ENCODE measurements at places on chromosomes 4 and X.

DNA sequence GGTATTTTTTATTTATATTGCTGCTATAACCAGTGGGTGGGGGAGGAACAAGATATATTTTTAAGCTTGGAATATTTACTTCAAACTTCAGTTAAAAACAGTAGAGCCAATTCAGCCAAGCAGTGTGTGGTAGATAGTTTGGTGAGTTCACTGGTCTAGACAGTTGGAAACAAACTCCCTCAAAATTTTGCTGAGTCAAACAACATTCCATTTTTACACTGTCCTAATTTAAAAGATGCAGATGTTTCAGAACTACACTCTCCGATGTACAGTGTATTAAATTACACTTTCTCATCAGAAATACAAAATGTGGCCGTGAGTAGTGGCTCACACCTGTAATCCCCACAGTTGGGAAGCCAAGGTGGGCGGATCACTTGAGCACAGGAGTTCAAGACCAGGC, 23.3 kb downstream of the PRKX start:
- DNase-seq = no peak

DNA sequence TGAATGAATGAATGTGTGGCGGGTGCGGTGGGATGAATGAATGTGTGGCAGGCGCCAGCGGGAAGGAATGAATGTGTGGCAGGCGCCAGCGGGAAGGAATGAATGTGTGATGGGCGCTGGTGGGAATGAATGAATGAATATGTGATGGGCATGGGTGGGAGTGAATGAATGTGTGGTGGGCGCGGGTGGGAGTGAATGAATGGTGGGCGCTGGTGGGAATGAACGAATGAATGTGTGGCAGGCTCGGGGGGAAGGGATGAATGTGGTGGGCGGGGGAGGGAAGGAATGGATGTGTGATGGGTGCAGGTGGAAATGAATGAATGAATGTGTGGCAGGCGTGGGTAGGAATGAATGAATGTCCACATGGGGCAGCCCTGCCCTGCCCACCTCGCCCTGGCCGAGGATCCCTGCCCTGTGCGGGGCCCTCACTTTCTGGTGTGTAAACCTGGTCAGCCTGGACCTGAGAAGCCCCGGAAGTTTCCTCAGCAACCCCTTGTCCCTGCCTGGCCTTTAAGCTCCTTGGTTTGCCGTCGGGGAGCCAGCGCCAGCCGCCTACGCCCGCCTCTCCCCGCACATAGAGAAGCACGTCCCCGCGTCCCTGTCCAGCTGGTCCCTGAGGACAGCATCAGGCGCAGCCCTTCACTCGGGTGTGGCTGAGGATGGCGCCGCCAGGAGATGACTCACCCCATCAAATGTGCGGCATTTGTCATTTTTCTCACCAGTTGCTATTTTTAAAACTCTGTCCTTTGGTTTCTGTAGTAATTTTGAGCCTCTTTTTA, 112.8 kb upstream of the LRPAP1 start:
- no peak for DNase-seq

- DNase-seq = no peak
Measured at GRCh38 chr4:85672116-85672515, 197.2 kb downstream of the ARHGAP24 start.

GRCh38 chr4:26459054-26459755, 31.1 kb downstream of the CCKAR start:
- DNase-seq = peak; percentile 27

GRCh38 chrX:108148524-108148923, 56.9 kb downstream of the ATG4A start:
- no peak for DNase-seq

GRCh38 chr4:188399834-188400233, 260.6 kb downstream of the TRIML1 start:
- DNase-seq = no peak

DNA sequence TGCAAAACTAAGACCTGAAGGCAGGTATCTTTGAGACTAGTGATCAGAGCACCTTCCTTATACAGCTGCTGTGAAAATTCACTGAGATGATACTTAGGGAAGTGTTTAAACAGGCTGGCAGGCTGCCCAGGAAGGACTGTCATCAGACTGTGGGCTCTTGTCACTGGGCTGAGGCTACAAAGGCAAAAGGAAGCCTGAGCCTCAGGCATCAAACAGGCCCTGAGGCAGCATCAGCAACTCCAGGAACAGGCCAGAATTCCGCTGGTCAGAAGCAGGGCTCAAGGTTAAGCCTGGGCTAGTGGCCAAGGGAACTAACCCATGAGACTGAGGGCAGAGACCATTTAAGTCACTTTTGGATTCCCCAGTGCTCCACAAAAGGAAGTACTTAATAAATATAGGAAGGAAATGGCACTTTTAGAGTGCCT, 12.8 kb downstream of the PJA1 start:
- DNase-seq = no peak

DNA sequence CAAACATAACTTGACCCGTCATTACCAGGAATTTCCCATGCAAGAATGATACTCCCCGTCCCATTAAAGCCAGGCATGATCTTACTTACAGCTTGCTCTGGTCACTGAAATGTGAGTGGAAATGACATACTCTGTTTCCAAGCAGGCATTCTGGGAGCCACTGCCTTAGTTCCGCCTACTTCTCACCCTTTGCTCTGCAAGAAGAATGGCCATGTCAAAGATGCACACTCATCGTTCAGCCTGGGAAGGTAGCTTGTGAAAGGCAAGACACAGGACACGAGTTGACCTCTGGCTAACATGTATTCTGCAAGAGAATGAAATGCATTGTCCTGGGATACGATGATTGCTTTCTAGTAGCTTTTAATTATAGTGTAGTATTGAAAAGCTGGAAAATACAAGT, 1144.4 kb downstream of the NLGN4X start:
- no peak for DNase-seq

DNA sequence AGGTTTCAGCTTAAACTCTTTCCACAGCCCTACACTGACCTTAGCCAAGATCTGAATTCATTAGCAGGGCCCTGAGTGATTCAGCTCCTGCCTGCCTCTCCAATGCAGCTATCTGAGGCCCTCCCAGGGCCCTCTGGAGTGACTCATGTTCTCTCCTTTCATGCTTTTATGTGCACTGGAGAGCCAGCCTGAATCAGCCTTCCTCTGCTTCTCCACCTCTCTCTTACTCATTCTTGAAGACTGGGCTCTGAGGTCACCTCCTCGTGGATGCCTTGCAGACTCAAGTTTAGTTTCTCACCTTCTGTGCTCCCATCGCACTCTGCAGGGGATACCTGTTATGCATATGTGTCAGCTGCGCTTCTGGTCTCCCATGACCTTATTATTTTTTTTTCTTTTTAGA, 3.1 kb upstream of the OCIAD2 start:
- DNase-seq = no peak

DNA sequence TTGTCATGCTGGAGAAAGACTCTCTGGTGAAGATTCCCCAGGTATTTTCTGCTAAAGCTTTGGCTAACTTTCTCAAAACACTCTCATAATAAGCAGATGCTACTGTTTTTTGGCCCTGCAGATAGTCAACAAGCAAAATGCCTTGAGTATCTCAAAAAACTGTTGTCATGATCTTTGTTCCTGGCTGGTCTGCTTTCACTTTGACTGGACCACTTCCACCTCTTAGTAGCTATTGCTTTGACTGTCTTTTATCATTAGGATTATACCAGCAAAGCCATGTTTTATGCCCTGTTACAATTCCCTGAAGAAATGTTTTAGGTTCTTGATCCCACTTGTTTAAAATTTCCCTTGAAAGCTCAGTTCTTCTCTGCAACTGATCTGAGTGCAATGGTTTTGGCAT, 231.5 kb downstream of the SLC7A11 start:
- DNase-seq = no peak

DNA sequence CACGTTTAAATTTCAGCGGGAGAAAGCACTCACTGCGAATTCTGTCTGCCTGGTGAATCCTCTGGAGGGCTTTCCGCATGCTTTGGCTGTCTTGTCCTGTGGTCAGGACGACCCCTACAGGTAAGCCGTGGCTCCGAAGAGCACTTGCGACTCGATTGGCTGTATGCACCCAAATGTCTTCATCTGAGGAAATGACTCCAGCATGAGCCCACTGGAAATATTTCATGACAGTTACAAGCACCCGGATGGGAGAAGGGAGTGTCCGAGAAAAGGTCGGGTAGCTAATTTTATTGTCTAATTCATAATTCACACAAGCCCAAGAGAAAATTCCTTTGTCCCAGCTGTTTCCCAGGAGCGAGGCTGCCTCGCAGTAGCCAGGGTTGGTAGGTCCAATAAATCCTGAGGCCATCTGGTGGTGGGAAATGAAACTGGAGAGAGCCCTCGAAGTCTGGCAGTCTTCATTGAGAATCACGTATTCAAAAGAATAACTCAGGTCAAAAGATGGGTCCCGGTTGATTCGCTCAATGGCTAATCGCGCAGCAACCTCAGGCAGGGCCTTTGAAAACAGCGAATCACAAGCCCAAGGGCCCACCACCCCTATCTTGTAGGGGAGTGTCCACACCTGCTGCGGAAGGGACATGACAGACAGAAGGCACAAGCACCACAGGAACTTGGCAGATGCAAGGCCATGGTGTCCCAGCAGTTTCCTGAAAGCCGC, 6.6 kb downstream of the GUCY2F start:
- DNase-seq = no peak

- no peak for DNase-seq
Measured at GRCh38 chr4:138199568-138200235, 42.4 kb downstream of the SLC7A11 start.

DNA sequence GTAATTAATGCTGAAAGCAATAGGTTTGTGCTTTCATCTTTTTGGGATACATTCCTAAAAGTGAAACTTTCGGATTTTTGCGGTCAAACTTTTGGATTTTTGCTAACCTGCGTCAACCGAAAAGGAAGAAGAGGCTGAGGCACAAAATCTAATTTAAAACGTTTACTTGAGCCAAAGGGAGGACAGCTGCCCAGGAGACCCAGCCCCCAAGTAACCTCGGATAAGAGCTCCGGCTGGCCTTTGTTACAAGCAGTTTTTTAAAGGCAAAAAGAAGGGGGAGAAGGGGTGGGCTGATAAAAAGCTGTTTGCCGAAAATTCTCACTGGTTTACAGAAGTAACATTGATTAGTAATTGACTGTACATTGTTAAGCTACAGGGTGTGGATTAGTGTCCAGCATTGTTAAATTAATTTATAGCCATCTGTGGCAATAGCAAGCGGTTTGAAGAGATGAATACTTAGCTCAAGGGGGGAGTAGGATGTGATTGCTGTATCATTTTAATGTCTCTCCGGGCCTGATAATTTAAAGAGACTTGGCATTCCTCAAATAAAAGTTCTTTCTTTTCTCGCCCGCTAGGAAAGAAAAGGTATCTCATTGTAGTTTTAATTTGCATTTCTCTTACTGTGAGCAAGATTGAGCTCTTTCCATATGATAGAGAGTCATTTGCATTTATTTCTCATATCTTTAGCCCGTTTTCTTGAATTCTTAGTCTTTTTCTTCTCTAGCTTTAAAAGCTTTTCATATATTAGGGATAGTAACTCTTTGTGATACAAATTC, 59.1 kb upstream of the USP9X start:
- no peak for DNase-seq

Data from activated T-cell treated with anti-CD3 and anti-CD28 coated beads, Interleukin-2, amount 50 U/mL, for 1 hour (primary cell).